HFFc6 (cell line): ENCODE measurements at places on chromosomes 1 and 21. TPM values are rescaled to one million over a fixed set of nuclear protein-coding genes. Genes with fewer than 3 reads are reported as not detected.

- no peak for DNase-seq
Observed at GRCh38 chr1:93672069-93672468, 9.6 kb downstream of the BCAR3 start.

DNA sequence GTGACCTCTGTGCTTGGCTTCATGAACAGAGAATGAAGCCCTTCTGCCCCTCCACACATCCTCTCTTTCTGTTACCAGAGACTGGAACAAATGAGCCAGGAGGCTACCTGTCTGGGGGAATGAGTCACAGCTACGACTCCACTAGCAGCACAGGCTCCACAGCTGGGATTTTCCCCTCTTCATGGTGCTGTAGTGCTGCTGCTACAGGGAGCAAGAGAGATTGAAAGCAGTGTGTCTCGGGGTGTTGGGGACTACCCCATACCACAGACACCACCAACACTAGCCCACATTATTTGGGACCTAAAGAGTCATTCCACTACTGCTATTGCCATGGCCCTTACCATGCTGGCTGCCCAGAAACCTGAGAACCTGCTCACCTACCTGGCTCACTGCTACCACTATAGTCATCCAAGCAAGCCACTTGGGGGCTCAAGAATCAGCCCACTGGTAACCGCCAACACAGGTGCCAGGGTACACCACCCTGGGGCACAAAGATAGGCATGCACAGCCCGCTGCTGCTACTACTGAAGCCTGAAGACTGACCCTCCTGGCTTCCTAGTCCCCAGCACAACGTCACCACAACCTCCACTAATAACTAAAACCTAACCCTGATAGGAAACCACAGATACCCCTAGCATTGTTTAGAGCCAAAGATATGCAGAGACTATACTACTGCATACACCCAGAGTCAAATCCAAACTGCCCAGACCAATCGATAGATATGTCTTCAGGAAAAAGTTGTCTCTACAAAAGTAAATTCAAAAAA, 17.7 kb downstream of the CD1E start:
- no peak for DNase-seq

GRCh38 chr1:230401101-230401500, 25.0 kb downstream of the PGBD5 start:
- no peak for DNase-seq

GRCh38 chr1:225747566-225747965, 30.1 kb upstream of the SRP9 start:
- DNase-seq, result no peak

DNA sequence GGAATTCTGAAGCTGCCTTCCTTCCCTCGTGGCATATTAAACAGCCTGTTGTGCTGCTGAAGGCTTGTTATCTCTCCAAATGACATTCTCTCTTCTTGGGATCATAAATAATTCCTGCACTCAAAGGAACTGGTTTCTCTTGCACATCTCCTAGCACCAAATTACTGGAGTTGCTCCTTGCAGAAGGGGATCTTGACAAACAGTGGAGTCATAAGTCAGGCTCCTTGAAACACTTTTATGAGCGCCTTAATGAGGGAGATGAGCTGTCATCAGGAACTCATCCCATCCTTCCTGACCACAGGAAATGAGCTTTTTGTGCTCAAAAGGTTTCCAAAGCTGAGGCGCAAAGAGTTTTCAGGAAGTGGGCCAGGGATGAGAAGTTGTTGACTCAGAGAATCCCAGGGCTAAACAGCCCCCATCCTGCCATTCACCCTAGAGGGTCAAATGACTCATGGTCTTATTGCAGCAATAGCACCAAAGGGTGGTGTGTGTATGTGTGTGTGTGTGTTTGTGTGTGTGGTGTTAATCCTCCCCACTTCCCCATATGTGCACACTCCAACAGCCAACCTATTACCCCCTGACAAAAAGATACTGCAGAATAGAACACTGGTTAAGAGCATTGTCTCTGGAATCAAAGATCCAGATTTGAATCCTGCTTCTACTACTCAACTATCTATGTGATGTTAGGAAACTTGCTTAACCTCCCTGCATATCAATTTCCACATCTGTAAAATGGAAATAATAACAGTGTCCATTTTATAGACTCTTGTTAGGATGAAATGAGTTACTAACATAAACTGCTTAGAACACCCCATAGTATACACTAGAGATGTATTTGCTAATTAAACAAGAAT, 2.8 kb upstream of the PHC2 start:
- peak; percentile 100 for DNase-seq

The CTSE gene
- not detected in 3 replicates for total RNA-seq

The KCNA3 gene
- total RNA-seq, result not detected in 3 replicates

The PBXIP1 gene
- 29.3 and 42.4 TPM in 2 replicates for total RNA-seq

The ARF1 gene
- total RNA-seq, result 592 and 593 TPM in 2 replicates

The CRYBG2 gene
- not detected in 3 replicates for total RNA-seq
